ENCODE measurements at places on chromosomes 1 and 21. TPM values are rescaled to one million over a fixed set of nuclear protein-coding genes. Genes with fewer than 3 reads are reported as not detected.

PDZK1 gene
- total RNA-seq = 0.83 TPM

VAV3 gene
- total RNA-seq = 7.4 TPM

PODN gene
- total RNA-seq = 154 TPM

E2F2 gene
- total RNA-seq = not detected

MATN1 gene
- total RNA-seq = 0.95 TPM

PCBP3 gene
- 10.1 TPM for total RNA-seq

DNA sequence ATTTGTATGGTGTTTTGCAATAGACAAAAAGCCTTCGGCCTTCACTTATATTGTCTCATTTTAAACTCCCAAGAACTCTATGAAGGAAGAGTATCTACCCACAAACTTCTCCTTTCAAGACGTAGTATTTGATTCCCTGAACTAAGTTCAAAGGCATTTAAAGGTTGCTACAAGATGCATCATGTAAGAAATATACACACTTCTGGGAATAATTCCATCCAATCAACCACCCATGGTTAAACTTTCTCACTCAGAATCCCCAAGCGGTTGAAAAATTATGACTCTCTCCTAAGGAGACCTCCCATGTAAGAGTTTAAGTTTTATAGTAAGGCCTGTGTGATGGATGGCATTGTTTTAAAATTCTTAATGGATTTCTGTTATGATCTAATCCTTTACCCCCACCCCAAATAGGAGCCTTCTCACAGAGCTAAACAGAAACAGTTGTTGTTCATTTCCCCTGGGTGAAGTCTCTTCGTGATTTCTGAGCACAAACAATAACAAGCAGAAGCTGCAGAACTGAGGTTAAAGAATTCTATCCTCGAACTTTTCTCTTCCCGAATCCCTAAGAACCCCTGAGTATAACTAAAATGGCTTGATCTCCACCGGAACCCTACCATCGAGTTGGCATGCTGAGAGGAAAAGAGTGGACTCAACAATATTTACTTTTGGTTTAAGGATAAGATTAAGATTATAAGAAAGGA, 185.0 kb downstream of the TGFBR3 start:
- H3K4me3 ChIP-seq = no peak overlapping the region
- peaks cover 10% of the 10 kb centered on the region for H3K4me1 ChIP-seq
- no peaks in the 10 kb centered on the region for H3K27me3 ChIP-seq

DNA sequence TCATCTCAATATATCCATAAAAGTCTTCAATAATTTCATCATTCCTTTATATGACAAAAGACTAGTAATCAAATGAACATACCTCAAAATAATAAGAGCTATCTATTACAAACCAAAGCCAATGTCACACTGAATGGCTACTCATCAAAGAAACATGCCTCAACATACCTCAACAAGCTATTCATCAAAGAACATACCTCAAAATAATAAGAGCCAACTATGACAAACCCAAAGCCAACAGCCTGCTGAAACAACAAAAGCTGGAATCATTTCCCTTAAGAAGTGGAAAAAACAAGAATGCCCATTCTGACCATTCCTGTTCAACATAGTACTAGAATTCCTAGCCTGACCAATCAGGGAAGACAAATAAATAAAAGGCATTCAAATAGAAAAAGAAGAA, 1373.7 kb downstream of the BRINP3 start:
- H3K36me3 ChIP-seq = no peaks in the 10 kb centered on the region
- H3K4me1 ChIP-seq = no peaks in the 10 kb centered on the region
- H3K27ac ChIP-seq = no peak overlapping the region
- no peaks in the 10 kb centered on the region for H3K27me3 ChIP-seq
- no peak overlapping the region for H3K4me3 ChIP-seq

- H3K27me3 ChIP-seq = no peaks in the 10 kb centered on the region
- no peaks in the 10 kb centered on the region for H3K36me3 ChIP-seq
- H3K4me3 ChIP-seq = no peak overlapping the region
- H3K27ac ChIP-seq = no peak overlapping the region
- DNase-seq = peak; percentile 62
- H3K4me1 ChIP-seq = no peaks in the 10 kb centered on the region
Measured at GRCh38 chr1:20574686-20575540, 14.0 kb upstream of the CDA start.

- no peak overlapping the region for H3K27ac ChIP-seq
- no peak for DNase-seq
- no peaks in the 10 kb centered on the region for H3K27me3 ChIP-seq
- H3K36me3 ChIP-seq = no peaks in the 10 kb centered on the region
- no peaks in the 10 kb centered on the region for H3K4me1 ChIP-seq
Measured at GRCh38 chr1:226420328-226420727, 12.4 kb upstream of the PARP1 start.

DNA sequence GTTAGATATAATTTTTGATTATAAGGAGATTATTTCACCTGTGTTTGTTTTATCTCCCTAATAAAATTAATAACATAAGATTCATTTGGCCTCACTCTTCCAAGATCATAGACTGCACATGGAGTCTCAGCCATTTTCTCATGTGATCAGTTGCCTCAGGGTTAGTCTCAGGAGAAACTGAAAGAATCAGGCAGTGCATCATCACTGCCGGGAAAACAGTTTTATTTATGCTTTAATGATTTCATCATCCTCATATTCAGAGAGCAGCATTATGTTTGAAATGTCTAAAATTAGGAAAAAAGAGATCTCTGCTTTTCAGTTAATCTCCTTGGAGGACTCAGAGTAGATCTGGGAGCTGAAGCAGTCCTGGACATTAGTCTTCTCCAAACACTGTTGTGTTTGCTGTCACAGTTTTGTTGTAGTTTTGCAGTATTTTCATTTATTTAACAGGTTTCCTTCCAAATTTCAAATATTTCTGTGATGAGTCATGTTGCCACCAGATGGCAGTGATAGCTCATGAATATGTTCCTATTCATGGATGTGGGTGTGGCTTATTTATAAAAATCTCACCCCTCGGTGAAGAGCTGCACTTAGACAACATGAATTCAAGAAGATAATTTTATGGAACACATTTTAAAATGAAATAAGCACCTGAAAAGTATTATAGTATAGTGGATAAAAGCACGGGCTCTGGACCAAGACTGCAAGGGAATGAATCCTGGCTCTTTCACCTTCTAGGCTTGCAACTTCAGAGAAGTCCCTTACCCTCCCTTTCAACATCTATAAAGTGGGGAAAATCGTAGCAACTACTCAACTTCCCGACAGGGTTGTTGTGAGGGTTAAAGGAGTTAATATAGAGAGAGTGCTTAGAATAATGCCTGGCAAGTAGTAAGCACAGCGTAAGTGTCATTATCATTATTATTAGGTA, 31.2 kb downstream of the CHD1L start:
- no peak overlapping the region for H3K27ac ChIP-seq
- no peaks in the 10 kb centered on the region for H3K27me3 ChIP-seq
- DNase-seq = no peak
- no peak overlapping the region for H3K4me3 ChIP-seq
- H3K4me1 ChIP-seq = no peaks in the 10 kb centered on the region

DNA sequence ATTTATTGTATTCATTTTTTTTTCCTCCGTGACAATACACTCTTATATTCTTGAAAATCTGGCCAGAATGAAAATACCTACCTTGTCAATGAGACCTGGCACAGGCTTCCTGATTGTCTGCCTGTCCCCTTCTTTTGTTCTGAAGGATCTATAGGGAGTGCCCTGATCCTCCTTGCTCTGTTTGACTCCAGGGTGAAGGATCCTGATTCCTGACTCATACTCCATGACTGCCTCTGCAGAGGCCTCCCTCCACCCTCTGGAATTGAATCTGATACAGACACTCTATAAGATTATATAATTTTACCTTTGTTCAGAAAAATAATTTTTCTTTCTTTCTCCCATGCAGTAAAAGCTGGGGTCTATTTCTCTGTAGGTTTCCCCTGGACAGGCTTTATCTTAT, 116.2 kb downstream of the HMCN1 start:
- H3K4me3 ChIP-seq = no peak overlapping the region
- no peak overlapping the region for H3K27ac ChIP-seq
- DNase-seq = no peak
- H3K36me3 ChIP-seq = no peaks in the 10 kb centered on the region
- H3K27me3 ChIP-seq = no peaks in the 10 kb centered on the region
- H3K4me1 ChIP-seq = no peaks in the 10 kb centered on the region

DNA sequence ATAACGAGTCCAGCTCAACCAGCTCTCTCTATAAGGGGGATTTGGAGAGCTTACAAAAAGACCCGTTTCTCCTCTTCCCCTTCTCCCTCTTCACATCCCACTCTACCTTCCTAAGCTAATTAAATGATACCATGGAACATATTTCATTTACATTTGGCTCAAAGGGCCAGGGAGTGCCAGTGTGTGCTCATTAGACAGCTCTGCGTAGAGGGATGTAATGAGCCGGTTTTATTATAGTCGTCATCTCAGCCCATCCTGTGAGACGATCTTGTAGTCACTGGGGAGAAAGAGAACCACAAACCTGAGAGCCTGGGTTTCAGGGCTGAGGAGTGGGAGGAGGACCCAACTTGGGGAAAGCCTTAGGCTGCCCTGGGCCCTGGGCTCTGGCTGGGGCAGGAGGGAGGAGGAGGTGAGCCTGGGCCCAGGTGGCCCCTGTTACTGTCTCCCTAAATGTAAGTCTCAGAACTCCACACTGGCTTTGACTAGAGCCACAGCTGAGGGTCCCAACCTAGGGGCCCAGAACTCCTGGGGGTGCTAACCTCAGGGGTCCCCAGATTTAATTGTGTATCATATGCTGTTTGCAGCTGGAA, 354.6 kb downstream of the MATN1 start:
- H3K27me3 ChIP-seq = no peaks in the 10 kb centered on the region
- H3K36me3 ChIP-seq = no peaks in the 10 kb centered on the region
- H3K4me1 ChIP-seq = no peaks in the 10 kb centered on the region
- H3K27ac ChIP-seq = no peak overlapping the region
- DNase-seq = no peak

- no peak for DNase-seq
- peaks cover 3% of the 10 kb centered on the region for H3K4me1 ChIP-seq
- no peaks in the 10 kb centered on the region for H3K27me3 ChIP-seq
- H3K4me3 ChIP-seq = no peak overlapping the region
- no peaks in the 10 kb centered on the region for H3K36me3 ChIP-seq
Measured at GRCh38 chr1:150582371-150582770, 3.0 kb upstream of the MCL1 start.

DNA sequence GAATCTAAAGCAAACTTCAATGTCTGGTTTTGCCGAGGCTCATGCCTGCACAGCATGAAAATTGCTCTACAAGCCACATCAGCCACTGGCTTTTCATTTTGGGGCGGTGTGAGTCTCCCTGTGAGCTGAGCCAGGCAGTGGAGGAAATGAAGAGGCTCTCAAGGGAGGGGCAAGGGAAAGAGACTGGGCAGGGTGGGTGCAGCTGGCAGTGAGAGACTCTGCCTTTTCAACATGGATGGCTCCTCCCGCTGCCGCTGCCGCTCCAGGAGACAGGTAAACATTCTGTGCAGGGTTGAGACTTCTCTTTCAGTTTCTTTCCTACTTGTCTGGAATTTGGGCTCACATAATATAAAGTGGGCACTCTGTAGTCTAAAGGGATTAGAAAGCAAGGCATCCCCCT, 11.3 kb upstream of the CTSE start:
- no peaks in the 10 kb centered on the region for H3K27me3 ChIP-seq
- H3K4me1 ChIP-seq = peaks cover 5% of the 10 kb centered on the region
- H3K36me3 ChIP-seq = no peaks in the 10 kb centered on the region
- H3K4me3 ChIP-seq = no peak overlapping the region
- no peak for DNase-seq
- H3K27ac ChIP-seq = no peak overlapping the region

GRCh38 chr1:101971304-101971703, 25.4 kb downstream of the OLFM3 start:
- H3K36me3 ChIP-seq = no peaks in the 10 kb centered on the region
- no peak overlapping the region for H3K4me3 ChIP-seq
- no peak overlapping the region for H3K27ac ChIP-seq
- H3K4me1 ChIP-seq = no peaks in the 10 kb centered on the region
- DNase-seq = no peak

- no peaks in the 10 kb centered on the region for H3K27me3 ChIP-seq
- no peaks in the 10 kb centered on the region for H3K36me3 ChIP-seq
- no peak overlapping the region for H3K27ac ChIP-seq
- no peaks in the 10 kb centered on the region for H3K4me1 ChIP-seq
- no peak overlapping the region for H3K4me3 ChIP-seq
Measured at GRCh38 chr1:200979574-200980451, 43.7 kb downstream of the KIF21B start.

- H3K36me3 ChIP-seq = no peaks in the 10 kb centered on the region
- no peak for DNase-seq
- no peak overlapping the region for H3K27ac ChIP-seq
- H3K4me1 ChIP-seq = no peaks in the 10 kb centered on the region
Measured at GRCh38 chr1:52970149-52970548, 43.1 kb downstream of the SCP2 start.

DNA sequence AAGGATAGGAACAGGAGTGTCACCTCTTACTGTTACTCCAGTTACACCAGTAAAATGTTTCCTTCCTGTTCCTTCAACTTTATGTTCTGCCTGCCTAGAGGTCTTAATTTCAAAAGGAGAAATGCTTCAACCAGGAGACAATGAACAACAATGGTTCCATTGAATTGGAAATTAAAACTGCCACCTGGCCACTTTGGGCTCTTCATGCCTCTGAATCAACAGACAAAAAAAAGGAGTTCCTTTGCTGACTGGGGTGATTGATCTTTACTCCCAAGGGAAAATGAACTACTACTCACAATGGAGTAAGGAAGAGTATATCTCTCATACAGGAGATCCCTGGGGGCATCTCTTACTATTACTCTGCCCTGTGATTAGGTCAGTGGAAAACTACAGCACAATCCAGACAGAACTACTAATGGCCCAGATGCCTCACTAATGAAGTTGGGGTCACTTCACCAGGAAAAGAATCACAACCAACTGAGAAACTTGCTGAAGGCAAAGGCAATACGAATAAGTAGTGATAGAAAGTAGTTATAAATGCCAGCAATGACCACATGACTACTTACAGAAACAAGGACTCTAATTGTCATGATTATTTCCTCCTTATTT, 76.6 kb upstream of the PRDX6 start:
- H3K27me3 ChIP-seq = no peaks in the 10 kb centered on the region
- no peak overlapping the region for H3K27ac ChIP-seq
- no peak for DNase-seq
- no peak overlapping the region for H3K4me3 ChIP-seq

- H3K4me3 ChIP-seq = no peak overlapping the region
- DNase-seq = no peak
- peaks cover 3% of the 10 kb centered on the region for H3K4me1 ChIP-seq
- H3K27ac ChIP-seq = no peak overlapping the region
- no peaks in the 10 kb centered on the region for H3K36me3 ChIP-seq
Measured at GRCh38 chr1:22645931-22646330, 2.5 kb downstream of the C1QC start.

Data from ovary (tissue), 10 donors.